Urothelium cell line (cell line): ENCODE measurements at places on chromosomes 4 and X.

DNA sequence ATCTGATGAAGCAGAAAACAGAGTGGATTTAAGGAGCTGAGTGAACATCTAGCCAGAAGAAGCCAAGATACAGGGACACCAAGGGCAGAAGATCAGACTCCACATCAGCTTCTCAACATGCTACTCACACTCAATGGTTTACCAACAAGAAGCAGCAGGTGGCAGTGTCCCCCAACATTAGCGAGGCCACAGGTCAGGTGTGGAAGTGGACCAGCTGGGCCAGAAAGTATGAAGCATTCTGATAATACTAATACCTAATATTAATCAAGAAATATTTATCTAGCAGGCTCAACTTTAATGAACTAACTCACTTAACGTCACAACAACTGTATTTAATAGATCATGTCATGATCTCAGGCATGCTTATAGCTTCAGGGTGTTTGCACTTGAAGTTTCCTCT, 73.4 kb upstream of the TTC29 start:
- peak; percentile 48 for DNase-seq

- no peak for DNase-seq
These were observed 47.5 kb downstream of the CENPE start for GRCh38 chr4:103150677-103151076.

- peak; percentile 79 for DNase-seq
These were observed 52.1 kb downstream of the PDGFRA start for GRCh38 chr4:54281054-54281766.

DNA sequence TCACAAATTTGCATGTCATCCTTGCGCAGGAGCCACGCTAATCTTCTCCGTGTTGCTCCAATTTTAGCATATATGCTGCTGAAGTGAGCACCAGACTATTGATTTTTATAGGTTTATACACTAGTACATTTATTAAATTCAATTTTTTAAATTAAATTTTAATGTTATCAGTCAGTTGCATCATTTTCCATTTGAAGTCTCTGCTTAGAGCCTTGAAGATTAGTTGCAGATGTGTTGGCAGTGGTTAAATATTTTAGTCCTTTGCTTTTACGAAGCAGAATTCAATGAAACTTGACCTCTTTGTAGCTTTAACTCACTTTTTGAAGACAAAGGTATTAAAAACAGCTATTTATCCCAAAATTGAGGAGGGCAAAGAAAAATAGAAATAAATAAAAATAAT, 16.5 kb downstream of the TRAPPC11 start:
- no peak for DNase-seq

DNA sequence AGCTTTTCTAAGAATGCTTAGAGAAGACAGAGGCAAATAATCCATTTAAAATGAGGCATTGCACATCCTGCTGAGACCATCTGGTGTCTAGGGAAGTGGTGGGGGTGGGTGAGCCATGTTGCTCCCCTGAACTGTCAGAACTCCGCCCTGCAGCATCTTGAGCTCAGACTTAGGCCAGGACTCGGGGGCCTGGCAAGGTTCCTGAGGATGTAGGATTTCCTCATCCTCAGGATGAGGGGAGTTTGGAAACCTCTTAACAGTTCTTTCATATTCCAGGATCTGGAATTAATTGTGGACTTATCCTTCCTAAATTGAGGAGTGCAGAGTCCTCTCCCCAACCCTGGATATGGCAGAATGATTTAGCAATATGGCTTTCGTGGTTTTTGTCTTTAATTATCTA, 6.6 kb downstream of the TLL1 start:
- no peak for DNase-seq

DNA sequence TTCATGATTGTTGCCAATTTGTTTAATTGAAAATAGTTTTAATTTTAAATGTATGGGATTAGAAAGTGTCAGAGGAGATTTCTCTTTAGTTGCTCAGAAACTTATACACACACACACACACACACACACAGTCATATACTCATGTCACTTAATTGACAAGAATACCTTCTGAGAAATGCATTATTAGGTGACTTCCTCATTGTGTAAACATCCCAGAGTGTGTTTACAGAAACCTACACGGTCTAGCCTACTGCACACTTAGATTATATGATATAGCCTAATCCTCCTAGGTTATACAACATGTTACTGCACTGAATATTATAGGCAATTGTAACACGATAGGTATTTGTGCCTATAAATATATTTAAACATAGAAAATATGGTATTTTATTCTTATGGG, 1327.4 kb downstream of the FSTL5 start:
- no peak for DNase-seq

GRCh38 chr4:54516556-54517215, 141.1 kb upstream of the KIT start:
- no peak for DNase-seq

- no peak for DNase-seq
These were observed 138.4 kb downstream of the CBR4 start for GRCh38 chr4:168871632-168872031.

GRCh38 chr4:87353592-87353991, 30.9 kb upstream of the HSD17B13 start:
- DNase-seq, result no peak

- peak; percentile 7 for DNase-seq
These were observed 108.8 kb downstream of the SPRY1 start for GRCh38 chr4:123505095-123506010.

GRCh38 chr4:52869196-52869595, 7.1 kb downstream of the RASL11B start:
- DNase-seq, result no peak

GRCh38 chrX:30887721-30888120, 1.3 kb downstream of the TAB3 start:
- DNase-seq, result no peak

DNA sequence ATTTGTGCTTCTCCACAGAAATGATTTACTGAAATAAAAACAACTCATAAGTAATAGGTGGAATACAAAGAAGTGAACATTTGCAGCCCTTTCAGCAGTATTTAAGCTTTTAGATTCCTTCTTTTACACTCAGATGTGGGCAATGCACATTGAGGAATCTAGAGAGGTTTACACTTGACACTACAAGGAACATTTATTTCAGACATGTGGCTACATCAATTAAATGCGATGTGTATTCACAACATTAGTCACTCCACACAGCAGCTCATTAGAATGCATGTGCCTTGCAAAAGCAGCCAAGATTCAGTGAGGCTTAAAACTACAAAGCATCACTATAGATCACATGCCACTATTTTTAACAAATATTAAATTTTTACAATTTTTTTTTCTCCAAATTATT, 480.7 kb downstream of the INPP4B start:
- DNase-seq, result no peak

- no peak for DNase-seq
These were observed 104.7 kb downstream of the ABLIM2 start for GRCh38 chr4:8053688-8054449.

- DNase-seq, result no peak
These were observed 61.7 kb upstream of the CT45A1 start for GRCh38 chrX:135651647-135652295.

DNA sequence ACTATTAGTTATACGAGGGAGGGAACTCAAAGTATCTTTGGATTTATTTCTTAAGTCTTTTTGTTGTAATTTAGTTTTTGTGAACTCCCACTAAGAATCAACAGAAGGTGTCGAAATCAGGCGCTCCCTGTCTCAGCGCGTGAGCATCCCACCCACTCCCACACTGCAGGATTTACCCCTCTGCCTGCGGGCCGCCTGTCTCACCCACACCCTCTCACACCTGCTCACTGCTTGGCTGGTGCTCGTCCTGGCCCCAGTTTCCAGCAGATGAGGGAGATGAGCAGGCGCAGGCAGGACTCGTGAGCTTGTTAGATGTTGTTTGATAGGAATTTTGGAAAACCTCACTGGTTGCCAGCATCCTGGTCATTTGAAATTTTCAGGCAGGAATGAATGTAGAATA, 20.8 kb upstream of the HGFAC start:
- no peak for DNase-seq

DNA sequence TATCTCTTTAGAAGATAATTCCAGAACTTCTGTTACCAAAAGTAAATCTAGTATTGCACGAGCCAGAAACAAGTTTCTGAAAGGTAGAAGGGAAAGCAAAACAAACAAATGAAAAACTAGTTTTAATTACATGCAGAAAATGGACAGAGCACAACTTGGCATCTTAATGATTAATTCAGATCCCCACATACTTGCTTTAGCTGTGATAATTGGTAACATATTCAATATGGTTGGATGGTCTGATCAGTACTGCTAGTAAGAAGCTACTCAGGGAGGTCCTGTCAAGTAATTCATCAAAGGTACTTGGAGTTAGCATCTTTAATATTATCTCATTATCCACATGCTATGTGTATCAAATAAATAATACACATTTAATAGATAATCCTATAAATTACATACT, 204.3 kb downstream of the TRAM1L1 start:
- DNase-seq, result no peak

- no peak for DNase-seq
These were observed 34.0 kb downstream of the WDFY3 start for GRCh38 chr4:84932462-84932861.

GRCh38 chr4:88753658-88754571, 56.3 kb upstream of the NAP1L5 start:
- DNase-seq, result no peak

- no peak for DNase-seq
These were observed 29.5 kb upstream of the IL3RA start for GRCh38 chrX:1306909-1307625.

DNA sequence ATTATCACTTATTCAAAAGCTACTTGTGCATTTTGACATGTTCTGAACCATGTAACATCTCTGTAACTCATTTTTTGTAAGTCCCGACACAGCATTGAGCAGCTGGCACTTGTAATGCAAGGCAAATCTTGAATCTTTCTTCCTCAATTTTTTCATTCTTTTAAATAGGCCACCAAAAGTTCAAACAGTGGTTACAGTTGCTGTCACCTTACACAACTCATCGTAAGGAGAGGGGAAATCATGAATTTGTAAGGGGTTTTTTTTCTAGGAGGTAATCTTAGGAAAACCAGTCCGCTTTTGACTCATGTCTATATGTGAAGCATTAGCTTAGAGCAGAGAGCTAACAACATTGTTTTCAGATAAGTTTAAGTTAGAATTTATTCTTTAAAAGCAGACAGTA, 124.5 kb downstream of the PDLIM5 start:
- no peak for DNase-seq

DNA sequence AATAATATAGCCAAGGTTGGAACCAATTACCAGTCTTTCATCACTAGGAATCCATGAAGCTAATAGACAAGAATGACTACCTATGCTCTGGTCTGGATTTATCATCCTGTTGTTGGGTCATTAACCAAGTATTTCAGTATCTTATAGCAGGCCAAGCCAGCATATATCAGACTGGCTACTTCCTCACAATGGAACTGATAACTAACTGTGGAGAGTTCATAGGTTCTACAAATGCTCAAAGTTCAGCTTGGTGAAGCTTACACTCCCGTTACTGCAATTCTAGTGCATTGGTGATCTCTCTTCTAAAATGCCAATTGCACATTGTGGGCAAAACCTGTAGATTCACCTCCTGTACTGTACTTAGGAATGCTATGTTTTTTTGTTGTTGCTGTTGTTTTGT, 4.8 kb downstream of the TRPC5OS start:
- no peak for DNase-seq

- DNase-seq, result no peak
These were observed 43.2 kb downstream of the ITIH6 start for GRCh38 chrX:54754854-54755253.

- no peak for DNase-seq
These were observed 54.4 kb downstream of the MRPL1 start for GRCh38 chr4:77917075-77917474.

- DNase-seq, result no peak
These were observed 56.5 kb upstream of the PROM1 start for GRCh38 chr4:16140231-16140878.

DNA sequence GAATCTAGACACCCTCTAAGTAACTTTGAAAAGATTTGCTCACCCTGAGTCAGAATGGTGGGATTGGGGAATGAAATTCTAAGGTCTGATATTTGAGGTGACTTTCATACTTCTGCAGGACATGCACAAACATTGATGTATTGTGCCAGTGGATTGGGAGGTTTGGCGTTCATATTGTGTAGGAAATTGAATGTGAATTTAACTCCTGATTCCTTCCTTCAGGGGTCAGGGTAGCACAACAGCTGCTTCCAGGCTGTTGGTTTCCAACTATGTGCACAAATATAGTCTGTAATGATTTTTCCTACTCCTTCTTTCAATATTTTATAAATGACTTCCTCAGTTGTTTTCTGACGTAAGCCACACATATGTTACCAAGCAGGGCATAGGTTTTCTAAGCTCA, 3.1 kb downstream of the IL1RAPL1 start:
- DNase-seq, result no peak

DNA sequence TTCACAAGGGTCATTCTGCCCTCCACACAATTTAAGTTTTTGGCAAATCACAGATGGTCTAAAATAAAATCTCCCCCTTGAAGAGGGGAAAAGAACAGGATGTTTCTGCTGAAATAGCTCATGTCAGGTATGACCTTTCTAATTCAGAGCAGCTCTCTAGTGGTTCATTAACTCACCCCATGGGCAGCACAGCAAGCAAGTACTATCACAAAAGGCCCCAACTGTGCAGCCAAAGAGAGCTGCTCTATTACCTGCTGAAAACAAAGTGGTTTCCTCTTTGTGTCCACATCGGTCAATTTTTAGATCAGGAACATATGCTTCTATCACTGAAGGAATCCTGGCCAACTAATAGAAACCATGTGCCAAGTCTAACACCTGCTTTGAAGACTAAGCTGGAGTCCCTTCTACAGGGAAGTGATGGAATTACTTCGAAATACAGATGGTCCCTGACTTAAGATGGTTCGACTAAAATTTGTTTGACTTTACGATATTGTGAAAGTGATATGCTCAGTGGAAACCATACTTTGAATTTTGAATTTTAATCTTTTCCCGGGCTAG, 164.3 kb downstream of the ENOX2 start:
- no peak for DNase-seq
